ENCODE measurements at places on chromosomes 11 and 22. TPM values are rescaled to one million over a fixed set of nuclear protein-coding genes. Genes with fewer than 3 reads are reported as not detected.

Gene TSPAN18
- 1.2 TPM for total RNA-seq

Gene DEPDC7
- 1.4 TPM for total RNA-seq

Gene RTN4RL2
- total RNA-seq, result 2.7 TPM

Gene OR4C6
- not detected for total RNA-seq

Gene IGSF22
- not detected for total RNA-seq

Gene ARHGAP20
- total RNA-seq, result 1.9 TPM

Gene C11orf87
- total RNA-seq, result not detected

Gene ADAMTS15
- 28.5 TPM for total RNA-seq

Gene OR51B4
- total RNA-seq, result not detected

Gene GLYATL1
- total RNA-seq, result not detected

Gene OR56A1
- total RNA-seq, result not detected

Gene SLC22A8
- not detected for total RNA-seq

Gene PATE2
- total RNA-seq, result 0.44 TPM

Gene OR8H1
- total RNA-seq, result not detected

Gene TENM4
- total RNA-seq, result 4.2 TPM

Gene OR10A2
- not detected for total RNA-seq

Gene PPFIBP2
- 8.7 TPM for total RNA-seq

Gene PICK1
- total RNA-seq, result 12.9 TPM

Gene C11orf42
- not detected for total RNA-seq

Gene LYVE1
- 4.1 TPM for total RNA-seq

Gene NTM
- total RNA-seq, result 3.9 TPM

Gene FAM227A
- total RNA-seq, result 0.37 TPM

Gene HEPHL1
- not detected for total RNA-seq

Gene AGBL2
- total RNA-seq, result not detected

Gene NEFH
- total RNA-seq, result 0.94 TPM

Gene KRTAP5-9
- not detected for total RNA-seq

Gene CHRNA10
- total RNA-seq, result not detected

Gene C22orf31
- not detected for total RNA-seq

Gene PRR33
- total RNA-seq, result not detected

Gene OR8D4
- not detected for total RNA-seq

Gene MS4A13
- not detected for total RNA-seq

Gene PNPLA5
- not detected for total RNA-seq

Gene FGF4
- total RNA-seq, result not detected

Gene NCR3LG1
- 3.5 TPM for total RNA-seq

Gene LRRC4C
- total RNA-seq, result not detected

Gene FAT3
- total RNA-seq, result 0.06 TPM

Gene NCAPD3
- total RNA-seq, result 5.5 TPM

Gene MRGPRX3
- not detected for total RNA-seq

Gene RAB39A
- not detected for total RNA-seq

Gene TIMP3
- total RNA-seq, result 121 TPM

Gene OR51E2
- not detected for total RNA-seq

Gene CATSPERZ
- total RNA-seq, result not detected

Gene HORMAD2
- not detected for total RNA-seq

Gene ZNF280B
- 0.37 TPM for total RNA-seq

Gene FAM180B
- not detected for total RNA-seq

Gene SOX6
- total RNA-seq, result 2.2 TPM

Gene MAPK8IP1
- total RNA-seq, result 7.6 TPM

Gene PKDREJ
- total RNA-seq, result 0.06 TPM

Gene PRCP
- total RNA-seq, result 58.2 TPM

Gene PYGM
- total RNA-seq, result 2.7 TPM

Gene SSTR3
- not detected for total RNA-seq

Gene TMEM121B
- 0.25 TPM for total RNA-seq
